Psoas muscle (tissue), 8 donors: ENCODE measurements at places on chromosomes 2 and 18. TPM values are rescaled to one million over a fixed set of nuclear protein-coding genes. Genes with fewer than 3 reads are reported as not detected.

OSBPL6 gene
- polyA plus RNA-seq = 18.2 TPM

CD207 gene
- polyA plus RNA-seq = 0.13 TPM

NTSR2 gene
- polyA plus RNA-seq = 0.97 TPM

FBXO41 gene
- polyA plus RNA-seq = 0.03 TPM

CFAP65 gene
- polyA plus RNA-seq = not detected

DIPK1C gene
- polyA plus RNA-seq = 0.34 TPM

AMER3 gene
- not detected for polyA plus RNA-seq

GPAT2 gene
- 6.9 TPM for polyA plus RNA-seq

GRCh38 chr2:182585001-182585400 is 131.1 kb upstream of the DNAJC10 start:
- H3K27me3 ChIP-seq = no peaks in the 10 kb centered on the region
- H3K4me3 ChIP-seq = no peak overlapping the region
- DNase-seq = no peak

DNA sequence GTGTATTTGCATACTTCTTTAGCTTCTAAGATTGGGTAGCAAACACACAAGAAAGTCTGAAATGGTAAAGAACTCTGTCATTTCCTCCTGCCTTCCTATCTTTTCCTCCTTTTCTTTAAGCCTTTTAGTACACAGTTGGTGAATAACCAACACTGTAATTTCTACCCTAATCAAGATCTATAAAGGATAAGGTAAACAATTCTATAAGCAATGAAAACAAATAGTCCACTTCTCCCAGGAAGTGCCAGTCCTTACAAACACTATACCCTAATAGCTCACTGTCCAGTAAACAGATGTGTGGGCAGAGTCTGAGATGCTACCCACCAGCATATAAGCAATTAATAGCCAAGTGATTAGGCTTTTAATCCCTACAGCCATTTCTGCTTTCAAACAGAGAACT is 81.0 kb upstream of the TFCP2L1 start:
- H3K27me3 ChIP-seq = no peaks in the 10 kb centered on the region
- peaks cover 2% of the 10 kb centered on the region for H3K36me3 ChIP-seq
- H3K27ac ChIP-seq = no peak overlapping the region
- H3K4me1 ChIP-seq = peaks cover 16% of the 10 kb centered on the region
- no peak overlapping the region for H3K4me3 ChIP-seq

GRCh38 chr18:41073372-41073954 is 881.6 kb upstream of the PIK3C3 start:
- H3K4me3 ChIP-seq = no peak overlapping the region
- H3K4me1 ChIP-seq = no peaks in the 10 kb centered on the region
- no peak for DNase-seq
- no peak overlapping the region for H3K27ac ChIP-seq
- H3K27me3 ChIP-seq = no peaks in the 10 kb centered on the region

DNA sequence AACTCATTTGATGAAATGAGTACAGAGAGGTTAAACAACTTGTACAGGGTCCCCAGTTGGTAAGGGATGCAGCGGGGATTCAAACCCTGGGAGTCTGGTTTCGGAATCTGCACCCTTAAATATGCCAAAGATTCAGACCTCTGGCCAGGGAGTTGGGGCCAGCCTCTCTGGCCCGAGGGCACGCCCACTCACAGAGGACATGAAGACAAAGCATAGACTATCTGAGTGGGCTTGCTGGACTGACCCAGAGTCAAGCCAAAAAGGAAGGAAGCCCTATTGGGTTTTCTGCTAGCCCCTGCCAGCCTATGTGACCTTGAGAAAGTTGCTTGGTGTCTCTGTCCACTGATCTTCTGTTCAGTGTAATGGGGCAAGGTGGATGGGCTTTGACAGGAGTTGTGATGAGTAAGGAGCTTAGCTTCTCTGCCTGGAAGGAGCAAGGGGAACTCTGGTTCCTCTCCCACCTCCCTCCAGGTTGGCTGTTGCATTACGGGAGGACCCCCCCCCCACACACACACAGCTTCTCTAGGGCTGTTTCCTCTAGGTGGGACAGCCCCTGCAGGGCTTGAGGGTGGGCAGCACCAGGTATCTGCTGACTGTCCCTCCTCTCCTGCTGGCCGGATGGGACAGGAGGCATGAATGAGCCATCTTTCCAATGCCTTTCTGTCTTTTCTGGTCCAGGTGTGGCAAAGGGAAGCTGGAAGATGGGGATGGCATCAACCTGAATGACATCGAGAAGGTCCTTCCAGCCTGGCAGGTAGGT is 131.3 kb downstream of the CTIF start:
- H3K27ac ChIP-seq = no peak overlapping the region
- no peaks in the 10 kb centered on the region for H3K27me3 ChIP-seq
- DNase-seq = no peak
- H3K4me3 ChIP-seq = no peak overlapping the region
- peaks cover 33% of the 10 kb centered on the region for H3K36me3 ChIP-seq

DNA sequence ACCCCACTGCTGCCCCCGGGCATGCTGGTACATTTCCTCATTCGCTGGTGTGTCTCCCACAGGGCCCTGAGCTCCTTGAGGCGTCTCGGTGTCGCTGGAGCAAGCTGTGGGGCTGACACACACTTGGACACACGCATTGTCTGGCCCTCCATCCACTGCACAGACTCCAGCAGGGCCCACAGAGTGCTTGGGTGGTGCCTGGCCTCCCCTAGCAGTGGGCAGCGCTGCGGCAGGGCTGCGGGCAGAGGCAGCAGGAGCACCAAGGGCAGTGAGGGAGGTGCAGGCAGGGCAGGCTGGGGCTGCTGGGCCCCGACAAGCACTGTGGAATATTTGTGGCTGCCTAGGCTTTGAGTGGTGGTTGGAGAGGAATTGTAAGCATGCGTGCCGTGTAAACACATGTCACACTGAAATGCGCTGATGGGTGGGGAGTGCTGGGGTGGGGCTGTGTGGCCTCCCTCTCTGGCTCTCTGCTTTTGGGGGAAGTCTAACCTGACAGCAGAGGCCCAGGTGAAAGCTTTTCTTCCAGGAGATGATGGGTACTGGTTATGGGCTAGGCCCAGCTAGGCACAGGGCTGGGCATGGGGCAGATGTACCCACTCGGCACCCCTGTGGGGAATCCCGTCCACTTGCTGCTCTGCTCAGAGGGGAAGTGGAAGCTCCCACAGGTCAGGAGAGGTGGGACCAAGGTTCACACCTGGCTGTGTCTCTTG is 55.5 kb upstream of the HS6ST1 start:
- no peak overlapping the region for H3K27ac ChIP-seq
- H3K4me1 ChIP-seq = no peaks in the 10 kb centered on the region
- DNase-seq = no peak
- H3K27me3 ChIP-seq = no peaks in the 10 kb centered on the region
- no peaks in the 10 kb centered on the region for H3K36me3 ChIP-seq
- H3K4me3 ChIP-seq = no peak overlapping the region

- H3K4me1 ChIP-seq = no peaks in the 10 kb centered on the region
- no peak for DNase-seq
- no peaks in the 10 kb centered on the region for H3K36me3 ChIP-seq
- no peak overlapping the region for H3K4me3 ChIP-seq
- H3K27me3 ChIP-seq = no peaks in the 10 kb centered on the region
Measured at GRCh38 chr2:21452263-21452662, 328.5 kb downstream of the TDRD15 start.

- no peaks in the 10 kb centered on the region for H3K36me3 ChIP-seq
- no peak overlapping the region for H3K4me3 ChIP-seq
- H3K4me1 ChIP-seq = no peaks in the 10 kb centered on the region
- H3K27me3 ChIP-seq = no peaks in the 10 kb centered on the region
Measured at GRCh38 chr2:160792837-160793236, 299.2 kb upstream of the RBMS1 start.

- no peak for DNase-seq
- peaks cover 1% of the 10 kb centered on the region for H3K4me1 ChIP-seq
- no peak overlapping the region for H3K27ac ChIP-seq
- H3K4me3 ChIP-seq = no peak overlapping the region
- no peaks in the 10 kb centered on the region for H3K36me3 ChIP-seq
Measured at GRCh38 chr18:9792565-9793245, 84.6 kb downstream of the RAB31 start.

- no peaks in the 10 kb centered on the region for H3K36me3 ChIP-seq
- H3K27ac ChIP-seq = no peak overlapping the region
- H3K4me3 ChIP-seq = no peak overlapping the region
- H3K4me1 ChIP-seq = no peaks in the 10 kb centered on the region
- no peak for DNase-seq
Measured at GRCh38 chr18:77329651-77330050, 80.0 kb downstream of the GALR1 start.

DNA sequence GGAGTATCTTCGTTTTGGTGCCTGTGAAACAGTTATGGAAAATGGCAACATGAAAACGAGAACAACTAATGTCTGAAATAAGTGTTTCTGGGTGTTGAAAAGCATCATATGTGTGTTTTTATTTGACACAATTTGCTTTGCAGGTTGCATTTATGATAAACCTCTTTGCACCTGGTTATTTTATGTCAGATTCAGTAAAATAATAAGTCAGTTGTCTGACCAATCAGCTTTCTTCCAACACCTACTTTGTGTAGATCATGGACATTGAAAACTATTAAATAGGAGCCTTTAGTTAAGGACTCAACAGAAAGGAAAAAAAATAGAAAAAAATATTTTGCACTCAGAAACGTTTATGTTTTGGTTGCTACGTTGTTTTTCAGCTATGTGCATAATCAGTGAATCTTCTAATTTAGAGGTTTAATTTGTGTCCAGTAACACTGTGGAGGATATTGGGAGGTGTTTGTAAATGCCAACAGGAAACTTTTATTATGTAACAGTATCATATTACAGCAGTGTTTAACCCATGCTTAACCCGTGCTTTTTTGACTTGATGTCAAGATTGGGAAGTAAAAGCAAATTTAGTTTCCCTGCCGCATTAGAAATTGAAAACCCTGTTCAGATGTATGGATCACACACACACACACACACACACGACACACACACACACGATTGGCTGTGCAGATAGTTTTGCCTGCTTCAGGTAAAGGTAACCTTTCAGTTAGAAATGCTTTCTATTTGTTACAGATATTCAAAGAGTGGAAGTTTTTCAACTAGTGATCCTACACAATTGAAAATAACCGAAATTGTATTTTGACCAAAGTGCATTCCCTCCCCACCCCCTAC is 2.6 kb downstream of the PKP4 start:
- H3K27ac ChIP-seq = no peak overlapping the region
- no peaks in the 10 kb centered on the region for H3K27me3 ChIP-seq
- no peak for DNase-seq
- H3K4me1 ChIP-seq = peaks cover 22% of the 10 kb centered on the region

- H3K36me3 ChIP-seq = no peaks in the 10 kb centered on the region
- peaks cover 2% of the 10 kb centered on the region for H3K27me3 ChIP-seq
- H3K27ac ChIP-seq = no peak overlapping the region
- H3K4me3 ChIP-seq = no peak overlapping the region
- no peaks in the 10 kb centered on the region for H3K4me1 ChIP-seq
Measured at GRCh38 chr18:6949800-6950586, 167.6 kb downstream of the LAMA1 start.

DNA sequence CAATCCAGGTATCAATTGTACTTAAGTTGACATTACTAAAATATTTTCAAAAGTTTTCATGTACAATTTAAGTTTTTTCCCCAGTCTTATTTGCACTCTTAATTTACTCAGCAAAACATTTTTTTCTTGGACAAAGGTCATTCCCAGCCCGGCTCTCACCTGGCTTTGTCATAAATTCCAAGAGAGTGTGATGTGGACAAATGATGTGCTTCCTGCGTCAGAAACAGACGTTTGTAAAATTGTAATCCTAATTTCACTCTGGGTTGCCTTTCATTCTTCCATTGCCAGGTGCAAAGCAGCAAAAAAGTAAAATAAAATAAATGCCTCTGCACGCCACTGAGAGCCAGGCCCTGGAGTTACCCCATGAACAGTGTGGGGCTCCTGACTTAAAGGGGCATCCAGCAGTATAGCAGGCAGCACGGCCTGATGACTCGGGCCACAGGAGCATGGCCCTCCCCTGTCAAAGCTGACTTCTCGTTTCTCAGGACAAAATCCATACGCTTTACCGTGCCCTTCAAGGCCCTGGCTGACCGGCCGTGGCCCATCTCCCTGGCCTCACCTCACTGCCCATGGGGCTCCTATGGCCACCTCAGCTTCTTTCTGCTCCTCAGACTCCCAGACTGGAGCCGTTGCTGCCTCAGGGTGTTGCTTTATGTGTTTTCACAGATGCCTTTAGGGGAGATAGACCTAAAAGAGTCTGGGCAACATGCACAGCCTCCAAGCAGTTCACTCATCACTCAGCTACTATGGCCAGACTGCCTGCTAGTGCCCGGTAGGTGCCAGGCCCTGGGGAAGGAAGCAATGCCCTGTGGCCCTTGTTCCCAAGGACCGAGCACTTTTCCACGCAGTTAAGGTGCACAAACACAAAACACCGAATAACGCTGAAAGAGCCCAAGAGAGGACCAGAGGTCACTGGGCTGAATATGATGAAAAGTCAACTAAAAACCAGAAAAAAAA is 7.6 kb upstream of the TMEM185B start:
- H3K4me1 ChIP-seq = peaks cover 18% of the 10 kb centered on the region
- no peaks in the 10 kb centered on the region for H3K27me3 ChIP-seq
- peak overlapping the region; percentile 60 for H3K4me3 ChIP-seq
- no peak overlapping the region for H3K27ac ChIP-seq
- no peaks in the 10 kb centered on the region for H3K36me3 ChIP-seq

DNA sequence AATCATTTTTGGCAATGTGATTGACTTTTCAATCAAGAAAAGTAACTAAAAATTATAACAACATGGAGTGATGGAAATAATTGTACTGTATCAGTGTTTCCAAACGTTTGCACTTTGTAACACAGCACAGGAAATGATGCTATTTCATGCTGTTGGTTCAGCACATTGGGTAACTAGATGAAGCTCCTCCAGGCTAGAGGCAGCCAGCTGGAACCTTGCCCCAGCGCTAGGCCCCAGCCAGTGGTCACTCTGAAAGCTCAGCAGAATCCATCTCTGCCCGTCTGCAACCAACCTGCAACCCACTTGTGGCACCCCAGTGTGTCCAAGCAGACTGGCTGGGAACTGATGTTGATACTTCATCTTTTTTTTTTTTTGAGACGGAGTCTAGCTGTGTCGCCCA is 15.3 kb downstream of the UNC50 start:
- peaks cover 47% of the 10 kb centered on the region for H3K36me3 ChIP-seq
- H3K4me3 ChIP-seq = no peak overlapping the region
- H3K27ac ChIP-seq = no peak overlapping the region
- no peaks in the 10 kb centered on the region for H3K27me3 ChIP-seq
- H3K4me1 ChIP-seq = peaks cover 6% of the 10 kb centered on the region
